AML-193 (cell line): ENCODE measurements at places on chromosomes 4 and X.
A peak's percentile ranks its signal among the peaks of the same experiment; 100 is the strongest.

DNA sequence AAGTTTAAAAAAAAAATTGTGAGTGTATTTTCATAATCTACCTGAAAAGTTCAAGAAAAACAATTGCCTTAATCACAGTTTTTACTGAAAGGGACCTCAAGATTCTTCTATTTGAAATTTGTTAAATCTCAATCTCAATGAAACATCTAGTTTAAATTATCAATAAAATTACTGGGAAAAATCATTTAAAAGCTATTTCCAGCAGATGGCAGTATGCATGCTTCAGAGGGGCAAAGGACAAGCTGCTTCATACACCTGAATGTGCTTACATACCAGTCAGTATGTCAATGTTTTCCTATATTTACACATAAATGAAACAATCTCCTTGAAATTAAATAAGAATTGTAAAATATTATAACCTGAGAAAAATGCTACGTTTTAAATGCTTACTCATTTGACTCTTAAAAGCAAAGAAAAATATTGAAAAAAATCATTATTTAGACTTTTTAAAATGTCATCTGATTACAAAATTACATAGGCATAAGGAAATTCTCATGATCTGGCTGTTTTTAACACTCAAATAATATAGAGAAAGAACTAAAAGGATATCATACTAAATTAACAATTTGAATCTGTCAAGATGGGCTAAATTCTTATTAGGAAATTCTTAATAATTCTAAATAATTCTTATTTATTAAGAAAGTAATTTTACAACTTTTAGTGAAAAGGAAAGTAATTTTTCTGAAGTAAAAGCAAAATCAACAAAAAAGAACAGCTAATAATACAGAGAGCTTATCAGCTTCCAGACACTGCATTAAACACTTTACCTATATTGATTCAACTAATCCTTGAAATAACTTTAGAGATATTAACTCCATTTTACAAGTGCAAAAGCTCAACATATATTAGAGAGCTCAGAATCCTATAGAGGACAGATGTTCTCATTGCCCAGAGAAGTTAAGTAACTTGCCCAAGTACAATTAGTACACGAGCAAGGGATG, 242.1 kb downstream of the ADAMTS3 start:
- DNase-seq = peak; percentile 4

DNA sequence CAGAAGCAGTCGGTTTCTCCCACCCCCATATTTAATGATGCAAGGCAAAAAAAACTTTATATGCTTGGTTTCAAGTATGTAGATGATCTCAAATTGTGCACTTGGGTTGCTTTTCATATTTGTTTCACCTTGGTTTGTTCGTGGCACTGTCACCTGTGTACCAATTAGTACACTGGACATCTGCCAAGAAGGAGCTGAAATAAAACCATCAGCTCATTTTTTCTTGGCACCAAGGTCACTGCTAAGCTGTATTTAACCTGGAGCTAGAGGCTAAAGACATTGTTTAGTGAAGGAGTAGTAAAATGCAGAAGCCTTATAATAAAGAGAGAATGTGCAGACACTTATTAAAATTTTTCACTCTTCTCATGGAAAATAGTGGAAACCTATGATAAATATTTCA, 430.8 kb downstream of the ARHGAP24 start:
- no peak for DNase-seq

DNA sequence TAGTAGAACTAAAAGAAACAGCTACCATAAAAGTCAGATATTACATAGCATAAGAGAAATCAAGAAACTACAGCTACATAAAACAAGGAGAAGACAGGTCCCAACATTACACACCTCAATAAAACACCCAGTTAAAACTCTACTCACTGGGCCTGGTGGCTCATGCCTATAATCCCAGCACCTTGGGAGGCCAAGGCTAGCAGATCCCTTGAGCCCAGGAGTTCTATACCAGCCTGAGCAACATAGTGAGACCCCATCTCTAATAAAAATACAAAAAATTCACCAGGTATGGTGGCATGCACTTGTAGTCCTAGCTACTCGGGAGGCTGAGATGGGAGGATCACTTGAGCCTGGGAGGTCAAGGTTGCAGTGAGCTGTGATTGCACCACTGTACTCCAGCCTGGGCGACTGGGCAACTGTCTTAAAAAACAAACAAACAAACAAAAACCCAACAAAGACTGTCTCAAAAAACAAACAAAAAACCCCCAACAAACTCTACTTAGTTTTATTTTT, 15.2 kb upstream of the TXLNG start:
- DNase-seq = no peak

DNA sequence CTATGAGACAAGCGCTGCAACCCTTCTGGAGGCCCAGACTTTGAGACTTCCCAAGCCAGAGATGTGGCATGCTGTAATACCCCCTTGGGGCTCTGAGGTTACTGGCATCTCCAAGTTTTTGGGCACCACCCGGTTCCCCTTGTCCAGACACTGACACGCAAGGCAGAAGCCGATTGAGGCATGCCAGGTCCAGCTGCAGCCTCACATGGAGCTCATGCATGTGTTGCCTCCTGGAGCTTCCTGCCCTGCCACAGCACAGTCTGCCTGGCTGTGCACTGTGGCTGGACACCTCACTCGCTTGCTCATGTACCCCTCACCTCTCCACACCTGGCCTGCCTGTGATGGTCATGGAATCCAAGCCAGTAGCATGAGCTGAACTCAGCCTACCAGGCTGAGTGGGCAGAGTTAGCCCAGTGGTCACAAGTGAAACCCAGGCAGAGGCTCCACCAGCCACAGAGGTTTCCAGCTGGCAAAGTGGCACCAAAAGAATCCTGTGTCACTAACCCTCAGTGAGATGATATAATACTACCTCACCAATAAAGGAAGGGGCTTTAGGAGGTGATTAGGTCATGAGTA, 789.2 kb upstream of the INTU start:
- no peak for DNase-seq

- no peak for DNase-seq
Measured at GRCh38 chr4:130043732-130044160, 947.8 kb downstream of the C4orf33 start.

DNA sequence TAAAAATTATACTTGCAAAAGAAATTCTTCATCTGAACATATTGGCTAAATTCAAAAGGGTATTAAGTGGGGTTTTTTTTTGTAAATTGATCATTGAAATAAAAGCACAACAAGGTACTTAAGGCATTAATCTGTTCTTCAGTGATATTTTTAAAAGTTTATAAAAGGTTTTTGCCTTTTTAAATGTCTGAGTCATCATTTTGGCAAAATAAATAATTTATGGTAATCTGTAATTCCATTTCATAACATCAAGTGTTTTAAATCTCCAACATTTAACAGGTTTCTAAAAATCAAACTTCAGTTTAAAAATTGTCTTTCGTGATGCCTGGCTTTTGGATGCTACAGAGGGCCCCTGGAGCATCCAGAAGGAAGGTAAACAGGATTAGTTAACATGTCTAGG, 27.4 kb downstream of the NLRP2B start:
- no peak for DNase-seq

- DNase-seq = no peak
Measured at GRCh38 chr4:98661371-98662054, 3.1 kb upstream of the TSPAN5 start.

GRCh38 chr4:73836373-73837279, at the start of gene CXCL6:
TSS of gene CXCL6 (plus strand) at chr4:73836678. CDS start at chr4:73836751, 73 bp downstream.
- DNase-seq = no peak

- no peak for DNase-seq
Measured at GRCh38 chr4:138659037-138659811, 356.4 kb upstream of the NOCT start.

- no peak for DNase-seq
Measured at GRCh38 chr4:80206521-80207171, 9.3 kb downstream of the PRDM8 start.

- no peak for DNase-seq
Measured at GRCh38 chrX:40402831-40403533, 177.8 kb upstream of the ATP6AP2 start.

GRCh38 chr4:144374065-144374464, 233.5 kb upstream of the GYPA start:
- no peak for DNase-seq

- DNase-seq = no peak
Measured at GRCh38 chrX:27715610-27716009, 92.2 kb upstream of the MAGEB10 start.

DNA sequence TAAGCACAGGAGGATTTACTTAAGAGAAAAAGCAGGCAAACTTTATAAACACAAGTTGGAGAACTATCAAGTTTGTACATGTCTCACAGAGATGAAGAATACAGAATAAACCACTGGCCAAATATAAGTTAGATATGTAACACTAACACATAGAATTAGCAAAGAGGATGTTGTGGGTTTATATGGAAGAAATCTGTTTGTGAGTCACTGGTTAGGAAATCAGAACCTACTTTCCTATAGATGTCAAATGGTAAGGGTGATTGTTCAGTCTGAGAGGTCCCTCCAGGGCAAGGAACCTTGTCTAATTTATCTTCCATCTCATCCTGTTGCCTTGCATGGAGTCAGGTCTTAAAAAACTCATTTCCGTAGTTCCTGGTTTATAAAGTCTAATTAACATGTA, 14.8 kb upstream of the ART3 start:
- DNase-seq = peak; percentile 61

DNA sequence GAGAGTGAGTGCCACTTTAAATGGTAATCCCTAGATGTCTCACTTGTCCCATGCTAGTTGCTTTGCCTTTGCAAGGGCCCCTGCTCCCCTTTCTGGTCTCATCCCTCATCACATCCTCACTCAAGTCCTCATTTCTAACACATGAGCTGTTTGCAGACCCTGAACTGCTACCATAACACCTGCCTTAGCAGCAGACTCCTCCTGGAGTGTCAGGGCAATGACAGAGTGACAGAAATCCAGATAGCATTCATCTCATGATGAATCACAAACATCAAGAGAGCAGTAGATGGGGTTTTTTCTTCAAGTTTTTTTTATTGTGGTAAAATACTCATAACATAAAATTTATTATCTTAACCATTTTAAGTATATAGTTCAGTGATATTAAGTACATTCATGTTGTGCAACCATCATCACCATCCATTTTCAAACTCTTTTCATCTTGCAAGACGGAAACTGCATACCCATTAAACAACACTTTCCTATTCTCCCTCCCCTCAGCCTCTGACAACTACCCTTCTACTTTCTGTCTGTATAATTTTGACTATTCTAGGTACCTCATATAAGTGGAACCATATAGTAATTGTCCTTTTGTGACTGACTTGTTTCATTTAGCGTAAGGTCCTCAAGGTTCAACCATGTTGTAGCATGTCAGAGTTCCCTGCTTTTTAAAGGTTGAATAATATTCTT, 133.2 kb upstream of the RPS6KA3 start:
- DNase-seq = no peak

- no peak for DNase-seq
Measured at GRCh38 chr4:150782311-150782710, 200.4 kb downstream of the MAB21L2 start.

DNA sequence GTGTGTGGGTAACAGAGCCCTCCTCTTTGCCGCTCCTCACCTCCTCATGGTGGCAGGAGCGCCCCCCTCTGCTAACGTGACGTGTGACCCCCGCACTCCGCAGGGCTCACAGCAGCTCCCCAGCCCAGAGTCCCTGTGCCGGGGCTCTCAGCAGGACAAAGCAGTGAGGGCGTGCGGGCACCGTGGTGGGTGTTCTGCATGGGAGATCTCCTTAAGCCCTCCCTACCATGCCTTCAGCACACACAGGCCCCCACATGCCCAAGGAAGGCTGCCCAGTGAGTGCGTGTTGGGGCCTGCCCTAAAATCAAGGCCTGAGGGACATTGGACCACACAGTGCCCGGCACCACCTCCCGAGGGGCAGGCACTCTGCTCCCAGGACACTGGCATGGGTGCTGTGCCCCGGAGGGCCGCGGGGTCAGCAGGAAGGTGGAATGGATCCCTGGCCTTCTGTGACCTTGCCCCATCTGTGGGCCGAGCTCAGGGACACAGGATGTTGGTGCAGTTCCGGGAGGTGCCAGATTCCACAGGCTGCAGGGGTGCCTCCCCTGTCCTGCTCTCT, 10.1 kb downstream of the PSAPL1 start:
- no peak for DNase-seq

- DNase-seq = no peak
Measured at GRCh38 chr4:147361726-147362125, 119.2 kb upstream of the EDNRA start.

- no peak for DNase-seq
Measured at GRCh38 chrX:77447653-77448569, 722 bp downstream of the FGF16 start.

DNA sequence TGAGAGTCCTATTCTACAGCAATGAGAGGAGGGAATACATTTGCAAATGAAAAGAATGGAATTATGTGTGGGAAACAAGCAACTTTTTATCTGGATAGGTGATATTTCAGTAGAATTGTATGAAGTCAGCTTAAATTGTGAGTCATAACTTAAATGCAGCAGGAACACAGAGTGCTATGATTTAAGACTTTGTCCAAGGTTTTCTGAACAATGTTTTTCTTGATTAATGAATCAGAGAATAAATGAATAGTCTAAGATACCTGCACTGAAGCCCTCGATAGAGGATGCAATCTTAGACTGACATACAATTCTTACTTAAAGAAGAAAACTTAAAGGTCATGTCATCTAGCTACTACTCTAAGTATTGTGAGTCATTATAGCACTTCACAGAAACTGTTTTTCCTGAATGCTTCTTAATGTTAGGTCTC, 8.0 kb downstream of the ARHGEF38 start:
- no peak for DNase-seq

GRCh38 chrX:139020801-139021200, 309.3 kb upstream of the FGF13 start:
- no peak for DNase-seq
